ENCODE measurements at places on chromosomes 4 and X. TPM values are rescaled to one million over a fixed set of nuclear protein-coding genes. Genes with fewer than 3 reads are reported as not detected.

The ADAMTS3 gene
- total RNA-seq = 3.5 TPM

The GPR34 gene
- total RNA-seq = not detected

The SCRG1 gene
- not detected for total RNA-seq

The AMTN gene
- not detected for total RNA-seq

The USP26 gene
- total RNA-seq = not detected

The AFM gene
- not detected for total RNA-seq

The PCDH19 gene
- 0.04 TPM for total RNA-seq

The CNKSR2 gene
- 3.4 TPM for total RNA-seq

The CFAP99 gene
- total RNA-seq = not detected

The S100G gene
- not detected for total RNA-seq

The SSX4B gene
- total RNA-seq = not detected

The GLRB gene
- 11.6 TPM for total RNA-seq

The NPY2R gene
- total RNA-seq = not detected

The ABLIM2 gene
- 7.2 TPM for total RNA-seq

Measured in kidney epithelial cell (primary cell).